ENCODE measurements at places on chromosomes 2 and 18.

DNA sequence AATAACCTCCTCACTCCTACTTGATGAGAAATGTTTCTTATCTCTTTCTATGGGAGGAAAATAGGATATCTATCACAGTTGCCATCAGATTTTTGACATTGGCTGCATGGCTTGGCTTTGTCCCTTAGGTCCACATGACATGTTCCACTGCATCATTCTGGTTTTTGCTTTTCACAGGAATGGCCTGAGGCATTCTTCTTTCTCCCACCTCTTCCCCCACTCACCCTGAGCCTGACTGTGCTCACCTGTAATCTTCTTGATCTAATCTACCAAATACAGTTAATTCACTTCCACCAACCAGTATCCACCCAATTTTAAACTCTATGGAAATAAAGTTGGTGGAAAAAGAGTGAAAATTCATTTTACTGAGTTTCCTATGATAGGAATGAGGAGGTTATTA is 763.5 kb upstream of the CELF4 start:
- no peak for DNase-seq

DNA sequence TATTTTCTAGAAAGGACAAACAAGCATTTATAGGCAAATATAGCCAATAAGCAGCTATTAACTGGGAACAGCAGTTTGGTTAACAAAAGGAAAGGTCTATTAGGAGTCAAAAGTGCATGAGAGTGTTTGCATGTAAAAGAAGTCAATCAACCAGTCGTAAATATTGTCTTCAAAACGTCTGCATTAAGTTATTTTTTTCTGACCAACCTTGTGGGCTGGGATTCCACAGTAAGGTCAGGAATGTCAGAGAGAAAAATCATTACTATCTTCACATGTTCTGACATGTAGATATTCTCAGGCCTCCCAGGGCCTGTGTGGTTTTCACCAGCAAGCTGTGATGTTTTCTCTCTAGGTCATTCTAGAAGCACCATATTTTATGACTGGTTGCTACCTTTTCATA is 922.5 kb downstream of the SUCLG1 start:
- no peak for DNase-seq

DNA sequence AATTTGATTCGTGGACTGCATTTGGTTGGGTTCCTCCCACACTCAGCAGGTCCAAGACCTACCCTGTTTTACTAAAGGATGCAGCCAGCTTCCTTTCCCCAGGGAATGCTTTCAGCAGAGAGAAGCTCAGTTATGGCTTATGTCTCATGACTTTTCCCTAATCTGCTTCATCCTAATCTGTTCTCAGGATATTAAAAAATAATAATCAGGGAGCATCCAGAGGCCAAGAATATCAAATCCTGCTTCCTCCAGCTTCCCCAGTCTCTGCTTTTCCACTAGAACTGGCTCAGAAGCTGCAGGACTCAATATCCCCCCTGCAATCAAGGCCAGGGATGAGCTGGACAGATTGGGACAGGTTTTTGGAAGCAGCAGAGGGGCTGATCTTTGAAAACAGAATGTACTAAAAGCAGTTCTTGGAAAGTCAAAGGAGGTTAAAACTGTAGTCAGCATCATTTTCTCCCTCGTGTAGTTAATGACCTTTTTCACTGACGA is 326.9 kb upstream of the TNP1 start:
- DNase-seq = no peak

- DNase-seq = no peak
Observed at GRCh38 chr2:218897394-218898108, 16.9 kb downstream of the WNT10A start.

DNA sequence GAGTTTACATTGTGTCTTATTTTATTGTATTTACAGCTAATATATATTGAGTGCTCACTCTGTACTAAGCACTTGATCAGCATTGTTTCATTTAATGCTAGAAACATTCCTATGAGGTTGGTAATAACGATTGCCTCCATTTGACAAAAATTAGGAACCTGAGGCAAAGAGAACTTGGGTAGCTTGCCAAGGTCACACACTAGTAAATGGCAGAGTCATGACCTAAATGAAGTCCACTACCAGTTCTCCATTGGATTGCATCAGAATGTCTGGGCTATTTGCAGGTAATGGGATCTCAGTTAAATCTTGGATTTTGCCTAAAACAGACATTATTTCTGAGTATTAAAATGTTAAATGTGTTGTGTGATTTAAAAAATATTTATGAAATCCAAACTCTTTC is 65.8 kb upstream of the CRIM1 start:
- DNase-seq = no peak

DNA sequence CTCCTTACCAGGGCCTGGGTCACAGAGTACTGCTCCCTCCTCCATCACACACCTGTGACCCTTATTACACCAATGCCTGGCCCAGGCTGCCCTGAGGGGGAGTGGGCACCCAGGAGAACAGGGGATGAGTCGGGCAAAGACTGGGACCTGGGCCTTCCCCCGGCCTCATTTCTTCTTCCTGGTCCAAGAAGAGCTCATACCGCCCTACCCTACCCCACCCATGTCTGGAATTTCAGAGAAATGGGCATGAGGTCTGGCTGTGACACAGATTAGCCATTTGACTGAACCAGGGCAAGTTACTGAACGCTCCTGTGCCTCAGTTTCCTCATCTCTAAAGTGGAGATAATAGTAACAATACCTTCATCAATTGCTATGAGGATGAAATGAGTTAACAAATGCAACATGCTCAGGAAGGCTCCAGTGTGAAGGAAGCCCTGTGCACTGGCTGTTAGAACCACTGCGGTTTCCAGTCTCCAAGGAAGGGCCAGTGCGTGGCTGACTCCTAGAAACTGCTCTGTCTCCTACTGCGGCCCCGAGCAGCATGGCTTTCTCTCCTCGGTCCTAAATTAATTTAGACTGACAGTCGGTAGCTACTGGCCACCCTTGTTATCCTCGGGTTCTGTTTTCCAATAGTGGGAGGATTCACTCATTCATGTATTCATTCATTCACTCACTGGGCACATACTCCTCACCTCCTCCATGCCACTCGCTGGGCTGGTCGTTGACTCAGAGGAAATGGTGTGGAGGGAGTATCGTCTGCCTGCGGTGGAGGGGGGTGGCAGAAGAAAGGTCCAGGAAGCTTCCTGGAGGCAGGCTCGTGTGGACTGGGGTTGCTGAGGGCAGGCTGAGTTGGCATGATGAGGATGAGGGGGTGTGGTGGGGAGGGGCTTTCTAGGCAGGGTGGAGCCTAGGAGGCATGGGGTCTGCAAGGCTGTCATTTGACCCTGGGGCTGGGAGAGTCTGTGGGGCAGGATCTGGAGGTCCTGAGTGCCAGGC is 175.6 kb downstream of the GLI2 start:
- DNase-seq = no peak

GRCh38 chr2:72778410-72778809 is 47.4 kb downstream of the EXOC6B start:
- no peak for DNase-seq

DNA sequence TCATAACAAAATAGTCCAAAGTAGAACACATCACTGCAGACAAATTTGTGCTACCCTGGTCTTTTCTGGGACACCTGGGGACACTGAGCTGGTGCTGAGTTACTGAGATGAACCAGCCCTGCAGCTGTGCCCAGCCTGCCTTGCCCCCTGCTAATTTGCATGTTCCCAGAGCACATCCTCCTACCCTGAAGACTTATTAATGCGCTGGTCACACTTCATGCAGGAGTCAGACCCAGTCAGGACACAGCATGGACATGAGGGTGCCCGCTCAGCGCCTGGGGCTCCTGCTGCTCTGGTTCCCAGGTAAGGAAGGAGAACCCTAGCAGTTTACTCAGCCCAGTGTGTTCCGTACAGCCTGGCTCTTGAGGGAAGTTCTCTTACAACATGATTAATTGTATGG is 1518.3 kb downstream of the RPIA start:
- no peak for DNase-seq

- no peak for DNase-seq
Observed at GRCh38 chr18:7757175-7757574, 190.1 kb downstream of the PTPRM start.

GRCh38 chr2:120953843-120954584 is 218.3 kb downstream of the GLI2 start:
- peak; percentile 10 for DNase-seq

GRCh38 chr2:157677941-157678340 is 49.3 kb upstream of the ACVR1C start:
- DNase-seq = no peak

DNA sequence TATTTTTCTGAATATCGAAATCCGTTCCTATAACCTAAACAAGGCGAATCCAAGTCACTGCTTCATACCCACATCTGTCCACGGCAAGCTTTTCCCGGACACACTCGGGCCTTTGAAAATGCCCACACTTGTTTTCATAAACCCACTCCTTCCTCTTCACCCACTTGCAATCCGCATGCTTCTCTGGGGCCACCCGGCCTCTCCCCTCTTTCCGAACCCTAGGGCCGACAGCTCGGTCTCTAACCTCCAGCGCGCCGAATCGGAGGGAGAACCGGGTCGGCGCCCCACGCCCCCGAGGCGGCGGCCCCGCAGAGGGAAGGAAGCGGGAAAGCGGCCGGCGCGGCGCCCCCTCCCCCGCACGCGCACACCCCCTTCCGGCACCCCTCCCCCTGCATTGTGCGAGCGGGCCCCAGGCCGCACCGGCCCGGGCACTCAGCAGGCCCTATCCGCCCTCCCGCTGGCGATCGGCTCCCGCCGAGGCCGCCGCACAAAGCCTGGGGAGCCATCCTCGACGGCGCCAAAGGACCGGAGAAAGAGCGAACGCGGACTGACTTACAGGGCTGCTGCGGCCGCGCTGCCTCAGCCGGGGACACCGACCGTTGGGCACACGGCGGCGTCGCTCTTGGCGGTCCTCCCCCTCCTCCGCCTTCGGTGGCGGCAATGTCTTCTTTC is 467 bp downstream of the PUM2 start:
- DNase-seq = peak; percentile 73

DNA sequence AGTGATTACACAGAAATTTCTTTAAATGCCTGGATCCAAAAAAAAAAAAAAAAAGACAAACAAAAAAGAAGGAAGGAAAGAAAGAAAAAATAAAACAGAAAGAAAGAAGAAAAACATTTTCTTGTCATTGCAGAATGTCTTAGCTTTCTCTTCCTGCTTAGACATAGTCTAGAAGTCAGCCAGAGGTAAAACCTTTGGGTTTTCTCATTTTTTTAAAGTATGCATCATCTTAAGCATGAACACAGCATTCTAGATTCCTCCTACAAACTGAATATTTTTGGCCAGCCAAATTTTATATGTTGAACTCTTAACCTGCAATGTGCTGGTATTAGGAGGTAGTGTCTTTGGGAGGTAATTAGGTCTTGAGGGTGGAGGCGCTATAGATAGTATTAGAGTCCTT is 243.9 kb downstream of the TRIB2 start:
- no peak for DNase-seq

- DNase-seq = no peak
Observed at GRCh38 chr2:219672406-219672805, 45.0 kb downstream of the SLC4A3 start.

GRCh38 chr2:27870724-27871123 is 19.5 kb downstream of the RBKS start:
- DNase-seq = no peak

DNA sequence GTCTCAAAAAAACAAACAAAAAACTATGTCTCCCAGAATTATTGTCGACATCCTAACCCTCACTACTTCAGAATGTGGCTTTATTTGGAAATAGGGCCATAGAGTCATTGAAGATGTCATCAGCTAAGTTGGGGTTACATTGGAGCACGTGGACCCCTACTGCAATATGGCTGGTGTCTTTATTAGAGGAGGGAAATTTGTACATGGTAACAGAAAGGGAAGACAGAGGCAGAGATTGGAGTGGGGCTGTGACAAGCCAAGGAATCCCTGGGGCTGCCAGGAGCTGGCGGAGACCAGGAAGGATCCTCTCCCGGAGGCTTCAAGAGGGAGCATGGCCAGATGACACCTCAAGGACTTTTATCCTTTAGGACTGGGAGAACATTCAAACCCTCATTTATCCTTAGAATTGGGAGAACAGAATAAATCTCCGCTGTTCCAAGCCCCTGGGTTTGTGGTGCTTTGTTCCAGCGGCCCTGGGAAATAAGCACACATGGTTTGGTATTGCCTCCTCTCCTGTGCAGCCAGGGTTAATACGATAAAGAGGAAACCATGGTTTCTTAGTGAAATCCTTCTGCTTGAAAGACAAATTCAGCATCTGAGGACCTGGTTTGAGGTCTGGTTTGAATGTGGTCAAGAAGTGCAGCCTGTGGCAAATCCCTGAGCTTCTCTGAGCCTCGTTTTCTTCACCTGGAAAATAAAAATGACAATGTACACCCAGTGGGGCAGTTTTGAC is 184.7 kb downstream of the MYCN start:
- no peak for DNase-seq

DNA sequence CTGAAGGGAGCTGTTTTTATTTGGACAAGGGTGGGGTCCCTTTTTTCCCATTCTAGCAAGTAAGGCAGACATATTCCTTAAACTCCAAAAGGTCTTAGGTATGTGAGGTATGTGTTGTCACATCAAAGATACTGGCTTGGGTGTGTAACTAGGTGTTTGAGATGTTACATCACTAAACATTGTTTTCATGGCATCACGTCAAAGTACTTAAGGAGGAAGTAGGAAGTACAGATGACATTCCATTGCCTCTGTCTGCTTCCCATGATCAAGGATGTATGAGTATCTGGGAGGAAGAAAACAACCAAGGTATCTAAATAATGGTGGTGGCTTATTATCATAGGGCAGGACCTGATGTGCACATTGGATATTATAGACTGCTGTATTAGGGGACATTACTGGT is 39.3 kb downstream of the CD302 start:
- no peak for DNase-seq

GRCh38 chr2:42068571-42069178 is 20.9 kb downstream of the PKDCC start:
- no peak for DNase-seq

DNA sequence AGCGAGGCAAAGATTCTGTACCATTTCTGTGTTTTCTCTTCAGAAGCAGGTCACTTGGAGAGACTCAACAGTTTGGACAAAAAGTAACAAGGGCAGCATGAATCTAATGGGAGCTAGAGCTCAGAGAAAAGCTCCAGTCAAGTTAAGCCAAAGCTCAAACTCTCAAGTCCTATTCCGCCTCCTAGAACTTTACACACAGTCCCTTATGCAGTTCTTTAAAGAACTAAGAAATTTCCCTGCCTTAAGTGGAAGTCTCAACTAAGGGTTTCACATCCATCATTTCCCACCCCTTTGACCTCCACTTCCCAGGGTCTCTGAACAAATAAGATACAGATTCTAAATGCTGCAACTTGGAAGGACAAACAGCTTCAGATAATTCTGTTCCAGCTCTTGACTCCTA is 121.3 kb upstream of the RNU4ATAC start:
- no peak for DNase-seq

GRCh38 chr2:131577812-131578211 is 50.1 kb downstream of the CCDC74A start:
- DNase-seq = no peak

- no peak for DNase-seq
Observed at GRCh38 chr2:162092658-162093556, 18.9 kb upstream of the DPP4 start.

DNA sequence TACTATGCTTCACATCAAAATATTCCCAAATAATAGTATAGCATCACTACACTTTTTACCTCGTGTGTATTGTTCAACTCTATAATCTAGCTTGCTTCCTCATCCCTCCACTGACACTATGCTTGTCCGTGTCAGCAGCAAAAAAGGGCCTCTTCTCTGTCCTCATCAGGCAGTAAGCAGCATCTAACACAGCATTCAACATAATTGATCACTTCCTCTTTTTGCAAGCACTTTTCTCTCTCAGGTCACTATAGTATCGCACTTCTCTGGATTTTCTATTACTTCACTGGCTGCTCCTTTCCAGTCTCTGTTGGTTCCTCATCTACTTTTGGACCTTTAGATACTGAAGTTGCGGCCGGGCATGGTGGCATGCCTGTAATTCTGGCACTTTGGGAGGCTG is 64.9 kb upstream of the ZSWIM2 start:
- DNase-seq = no peak

All from hypothalamus (tissue), 51 donors.